ENCODE measurements at places on chromosomes 2 and 18.

- no peak for DNase-seq
Measured at GRCh38 chr2:98034745-98035144, 39.0 kb upstream of the TMEM131 start.

- DNase-seq, result no peak
Measured at GRCh38 chr2:112867701-112868631, 31.4 kb upstream of the IL1B start.

- DNase-seq, result no peak
Measured at GRCh38 chr18:50707855-50708469, 111.9 kb downstream of the MRO start.

GRCh38 chr18:79234438-79234837, 161.3 kb upstream of the NFATC1 start:
- no peak for DNase-seq

- DNase-seq, result no peak
Measured at GRCh38 chr2:12087175-12087574, 340.7 kb downstream of the LPIN1 start.

DNA sequence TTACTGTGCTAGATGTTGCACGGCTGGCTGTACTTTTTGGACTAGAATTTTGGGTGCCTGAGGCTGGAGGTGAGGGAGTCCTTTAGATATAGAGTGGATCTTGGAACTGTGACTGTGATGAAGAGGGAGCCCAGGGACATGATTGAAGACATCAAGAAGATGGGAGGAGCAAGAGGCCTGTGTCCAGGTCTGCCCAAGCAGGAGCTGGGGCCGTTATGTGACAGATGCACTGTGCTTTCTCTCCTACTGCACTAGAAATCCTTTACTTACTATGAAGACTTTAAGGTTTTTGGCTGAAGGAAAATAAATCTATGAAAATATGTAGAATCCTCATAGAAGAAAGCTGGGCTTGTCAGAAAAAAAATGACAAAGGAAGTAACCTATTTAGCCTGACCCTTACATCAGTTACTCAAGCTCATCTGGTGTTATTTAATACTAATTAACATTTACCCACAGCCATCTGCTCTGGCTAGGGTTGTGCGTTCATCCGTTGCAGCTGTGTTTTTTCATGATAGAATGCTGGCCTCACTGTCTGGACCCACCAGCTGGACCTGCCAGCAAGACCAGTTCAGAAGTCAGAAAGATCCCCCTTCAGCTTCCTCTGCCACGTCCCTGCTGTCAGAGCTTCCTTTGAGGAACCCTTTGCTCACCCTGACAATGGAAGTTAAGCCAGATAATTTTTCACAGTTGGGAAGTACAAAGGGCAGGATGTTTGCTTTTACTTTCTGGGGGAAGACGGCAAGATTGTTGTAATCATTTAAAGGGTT, 16.7 kb downstream of the TSN start:
- DNase-seq, result no peak

GRCh38 chr2:10312437-10312957, 9.8 kb downstream of the HPCAL1 start:
- DNase-seq, result no peak

DNA sequence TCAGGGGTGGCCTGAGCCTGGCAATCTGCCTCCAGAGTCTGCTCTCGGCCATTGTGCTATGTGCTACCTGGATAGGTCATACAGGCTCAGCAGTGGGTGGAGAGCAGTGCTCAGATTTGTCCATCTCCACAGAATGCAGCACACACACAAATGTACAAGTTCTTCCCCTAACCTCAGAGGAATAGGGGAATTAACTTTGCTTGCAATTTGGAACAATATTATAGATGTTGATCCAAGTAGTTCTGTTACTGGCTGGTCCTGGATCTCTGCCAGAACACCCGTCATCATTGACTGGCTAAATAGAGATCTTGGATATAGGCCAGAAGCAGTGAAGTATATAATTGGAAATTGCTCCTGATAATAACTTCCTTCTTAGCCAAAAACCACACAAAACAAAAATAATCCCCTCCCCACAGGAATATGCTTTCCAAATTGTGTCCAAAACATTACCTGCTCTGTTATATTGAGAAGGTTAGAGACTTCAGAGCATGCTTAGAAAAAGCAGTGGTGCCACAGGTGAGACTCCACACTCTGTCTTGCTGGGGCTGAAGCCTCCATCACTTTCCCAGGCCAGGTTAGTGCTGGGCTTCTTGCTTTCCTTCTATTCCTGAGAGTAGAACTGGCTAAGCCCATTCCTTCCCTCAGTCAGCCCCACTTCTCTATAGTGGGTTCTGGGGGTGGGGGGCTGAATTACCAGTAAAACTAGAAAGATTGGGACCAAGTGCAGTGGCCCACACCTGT, 38.8 kb downstream of the NCAPH start:
- no peak for DNase-seq

DNA sequence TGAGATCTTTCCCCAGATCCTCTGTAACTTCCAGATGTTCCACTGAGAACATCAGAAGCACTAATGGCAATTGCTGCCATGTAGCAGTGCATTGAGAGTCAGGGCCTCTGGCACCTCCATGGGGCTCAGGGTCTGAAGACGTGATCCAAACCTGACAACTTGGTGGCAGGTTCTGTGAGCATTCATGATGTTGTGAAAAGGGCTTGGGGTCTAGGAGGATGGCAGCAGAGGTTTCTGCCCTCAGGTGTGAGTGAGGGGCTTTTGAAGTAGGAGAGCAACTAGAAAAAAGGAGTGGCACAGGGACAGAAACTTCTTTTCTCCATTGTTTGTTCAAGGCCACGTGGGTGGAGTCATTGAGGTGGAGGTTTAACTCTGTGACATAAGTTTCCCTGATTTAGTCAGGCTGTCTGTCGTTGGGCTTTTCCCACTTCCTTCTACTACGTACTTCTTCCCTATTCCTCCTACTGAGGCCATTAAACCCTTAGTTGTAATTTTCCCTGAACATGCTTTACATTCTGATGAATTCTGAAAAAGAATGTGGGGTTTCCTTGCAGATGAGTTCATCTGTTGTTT, 13.1 kb downstream of the CFLAR start:
- DNase-seq, result no peak

- DNase-seq, result peak; percentile 41
Measured at GRCh38 chr2:222176890-222177289, 121.9 kb downstream of the PAX3 start.

DNA sequence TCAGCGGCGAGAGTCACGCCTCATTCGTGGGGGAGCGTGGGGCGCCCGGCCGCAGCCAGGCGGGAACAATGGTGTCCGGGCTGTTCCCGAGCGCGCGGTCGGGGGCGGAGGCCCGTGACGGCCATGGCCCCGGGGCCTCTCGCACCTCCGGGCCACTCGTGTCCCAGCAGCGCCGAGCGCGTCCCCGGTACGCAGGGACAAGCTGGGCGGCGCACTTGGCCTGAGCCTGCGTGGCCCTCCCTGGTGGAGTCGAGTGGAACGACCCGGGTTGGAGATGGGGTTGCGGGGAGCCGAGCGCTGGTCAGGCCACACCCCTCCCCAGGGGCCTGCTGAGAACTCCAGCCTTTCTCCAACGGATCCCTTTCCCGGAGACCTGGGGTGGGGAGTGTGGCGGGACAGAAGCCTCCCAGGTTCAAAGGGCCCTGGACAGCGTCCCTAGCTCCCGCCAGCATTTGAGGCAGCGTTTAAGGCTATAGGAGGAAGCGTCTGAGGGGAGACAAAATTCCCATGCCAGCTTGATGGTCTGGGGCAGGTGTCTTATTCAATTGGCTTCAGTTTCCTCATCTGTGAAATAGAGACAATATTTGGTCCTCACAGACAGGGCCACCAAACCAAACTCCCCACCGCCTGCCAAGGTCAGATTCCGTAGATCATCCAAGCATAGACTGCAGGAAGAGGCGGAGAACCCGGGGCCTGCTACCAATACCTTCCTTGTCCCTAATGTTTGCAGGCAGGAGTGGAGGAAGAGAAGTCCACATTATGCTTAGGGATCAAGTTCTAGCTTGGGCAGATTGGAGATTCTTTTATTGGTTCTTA, 553 bp downstream of the CNDP2 start:
- peak; percentile 19 for DNase-seq

- DNase-seq, result no peak
Measured at GRCh38 chr2:184297085-184297484, 301.2 kb upstream of the ZNF804A start.

DNA sequence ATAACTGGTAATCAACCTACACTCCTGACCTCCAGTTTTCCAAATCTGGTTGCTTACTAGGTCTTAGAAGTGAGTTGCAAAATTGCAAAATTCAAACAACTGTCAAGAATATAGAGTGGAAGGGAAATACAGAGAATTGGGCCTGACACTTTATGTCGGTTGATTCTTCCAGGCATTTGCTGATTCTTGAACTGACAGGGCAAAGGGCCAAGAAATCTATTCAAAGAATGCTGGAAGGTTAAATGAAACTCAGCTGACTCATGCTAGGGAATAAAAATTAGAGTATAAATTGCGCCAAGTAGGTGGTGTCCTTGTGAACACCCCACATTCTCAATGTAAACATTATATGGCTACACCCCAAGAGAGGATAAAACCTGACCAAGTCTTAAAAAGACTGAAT, 21.5 kb upstream of the ZSCAN30 start:
- DNase-seq, result no peak
